Endodermal cell (in vitro differentiated cells): ENCODE measurements at places on chromosomes 16 and 17. TPM values are rescaled to one million over a fixed set of nuclear protein-coding genes. Genes with fewer than 3 reads are reported as not detected.

The PYY gene
- 1.1 and 1.4 TPM in 2 replicates for total RNA-seq

The BAIAP3 gene
- total RNA-seq, result 25.0 to 33.5 TPM (median 28.4 TPM) in 3 replicates

The POLDIP2 gene
- total RNA-seq, result 44.9 to 70.2 TPM (median 69.0 TPM) in 3 replicates

The PYDC1 gene
- total RNA-seq, result not detected in 2 replicates

The HP gene
- total RNA-seq, result 9.5 and 10.8 TPM in 2 replicates

The CDC6 gene
- total RNA-seq, result 23.4 to 88.5 TPM (median 88.4 TPM) in 3 replicates

The TERB1 gene
- not detected in 3 replicates for total RNA-seq

The TPSD1 gene
- not detected in 2 replicates for total RNA-seq

The ACE gene
- total RNA-seq, result 4.6 to 10.3 TPM (median 5.5 TPM) in 3 replicates

The KRTAP4-4 gene
- not detected in 2 replicates for total RNA-seq

The ATP1B2 gene
- total RNA-seq, result 6.4 and 7.3 TPM in 2 replicates

The NOS2 gene
- 0.23 to 0.62 TPM (median 0.46 TPM) in 3 replicates for total RNA-seq

The SNX20 gene
- not detected in 3 replicates for total RNA-seq

The TNFRSF17 gene
- total RNA-seq, result not detected in 2 replicates

The KRT31 gene
- total RNA-seq, result not detected in 3 replicates

The SERPINF2 gene
- 0.68 and 0.86 TPM in 2 replicates for total RNA-seq

The PROCA1 gene
- total RNA-seq, result 20.9 and 28.7 TPM in 2 replicates

The DHRS7C gene
- total RNA-seq, result not detected in 2 replicates

The RAB40B gene
- 1.0 to 1.8 TPM (median 1.2 TPM) in 3 replicates for total RNA-seq

The ELMO3 gene
- 5.6 and 6.4 TPM in 2 replicates for total RNA-seq

The NXPH3 gene
- total RNA-seq, result 2.7 and 3.0 TPM in 2 replicates

The HIC1 gene
- total RNA-seq, result 0.13 to 0.31 TPM in 2 of 3 replicates, not detected in the other

The SLC22A31 gene
- 27.5 to 33.9 TPM (median 32.2 TPM) in 3 replicates for total RNA-seq

The TSNAXIP1 gene
- total RNA-seq, result 2.2 and 3.2 TPM in 2 replicates

The DNAH2 gene
- total RNA-seq, result 0.40 to 0.69 TPM (median 0.47 TPM) in 3 replicates

The USH1G gene
- 0.13 to 0.66 TPM (median 0.13 TPM) in 3 replicates for total RNA-seq

The WDR45B gene
- total RNA-seq, result 74.4 and 75.3 TPM in 2 replicates

The NKIRAS2 gene
- 44.3 to 51.2 TPM (median 48.7 TPM) in 3 replicates for total RNA-seq

The ST6GALNAC1 gene
- total RNA-seq, result 0.25 TPM in 1 of 2 replicates, not detected in the other

The SLFN12L gene
- total RNA-seq, result not detected in 2 replicates

The OR3A2 gene
- total RNA-seq, result not detected in 2 replicates

The MFAP4 gene
- total RNA-seq, result 29.1 and 36.8 TPM in 2 replicates

The ANTKMT gene
- total RNA-seq, result 24.8 to 40.6 TPM (median 33.1 TPM) in 3 replicates

The CMTM2 gene
- total RNA-seq, result not detected in 2 replicates

The CCR7 gene
- total RNA-seq, result not detected in 3 replicates

The DNAH9 gene
- 1.2 to 1.7 TPM (median 1.6 TPM) in 3 replicates for total RNA-seq

The SMIM5 gene
- 0.40 TPM in 1 of 2 replicates, not detected in the other for total RNA-seq

The TBC1D3G gene
- not detected in 3 replicates for total RNA-seq

The CORO6 gene
- 0.41 and 0.86 TPM in 2 replicates for total RNA-seq

The RGS11 gene
- 5.5 and 7.8 TPM in 2 replicates for total RNA-seq

The SP2 gene
- 4.6 to 12.8 TPM (median 10.4 TPM) in 3 replicates for total RNA-seq

The MYH1 gene
- not detected in 3 replicates for total RNA-seq

The SDK2 gene
- 5.0 and 7.0 TPM in 2 replicates for total RNA-seq

The CASKIN1 gene
- total RNA-seq, result 8.1 to 34.7 TPM (median 8.2 TPM) in 3 replicates

The ABCA6 gene
- total RNA-seq, result not detected in 2 replicates

The PPL gene
- total RNA-seq, result 43.5 and 48.5 TPM in 2 replicates

The GRIN2A gene
- 1.1 to 3.0 TPM (median 1.2 TPM) in 3 replicates for total RNA-seq

The UNC119 gene
- 59.0 to 131 TPM (median 62.0 TPM) in 3 replicates for total RNA-seq

The TMEM88 gene
- 13.0 to 19.6 TPM (median 16.8 TPM) in 3 replicates for total RNA-seq

The KRT40 gene
- not detected in 3 replicates for total RNA-seq

The ABCC6 gene
- total RNA-seq, result 6.9 to 7.8 TPM (median 7.8 TPM) in 3 replicates

The LRRC37A gene
- total RNA-seq, result 3.4 and 4.9 TPM in 2 replicates

The SLC9A5 gene
- total RNA-seq, result 8.9 to 14.7 TPM (median 9.3 TPM) in 3 replicates

The MT4 gene
- not detected in 3 replicates for total RNA-seq

The CNGB1 gene
- total RNA-seq, result 0.29 and 0.59 TPM in 2 replicates

The HS3ST3A1 gene
- 1.8 and 1.9 TPM in 2 replicates for total RNA-seq

The NBR1 gene
- 55.7 to 82.4 TPM (median 59.9 TPM) in 3 replicates for total RNA-seq
